ENCODE measurements at places on chromosomes 3 and 15.

DNA sequence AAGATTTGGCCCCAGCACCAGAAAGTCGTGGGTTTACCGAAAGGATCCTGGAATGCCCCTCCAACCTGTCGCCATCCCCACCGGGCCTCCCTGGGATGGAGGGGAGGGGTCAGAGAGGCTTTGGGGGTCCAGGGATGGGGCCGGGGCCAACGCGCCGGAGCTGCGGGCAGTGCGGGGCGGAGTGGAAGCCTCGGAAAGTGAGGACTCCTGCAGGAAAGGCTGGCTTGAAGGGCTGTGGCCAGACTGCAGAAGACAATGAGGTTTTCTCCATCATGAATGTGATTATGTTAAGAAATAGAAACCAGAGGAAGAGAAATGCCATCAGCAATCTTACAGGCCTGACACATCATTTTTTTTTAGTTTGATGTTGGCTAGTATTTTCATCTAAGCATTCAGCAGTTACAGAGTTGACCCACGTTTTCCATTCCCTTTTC, 738 bp downstream of the YEATS2 start:
- H3K27ac ChIP-seq: peak overlapping the region; percentile 91
- peak; percentile 32 for DNase-seq
- H3K27me3 ChIP-seq: no peaks in the 10 kb centered on the region
- no peaks in the 10 kb centered on the region for H3K4me1 ChIP-seq
- H3K36me3 ChIP-seq: no peaks in the 10 kb centered on the region
- peak overlapping the region; percentile 64 for H3K4me3 ChIP-seq

DNA sequence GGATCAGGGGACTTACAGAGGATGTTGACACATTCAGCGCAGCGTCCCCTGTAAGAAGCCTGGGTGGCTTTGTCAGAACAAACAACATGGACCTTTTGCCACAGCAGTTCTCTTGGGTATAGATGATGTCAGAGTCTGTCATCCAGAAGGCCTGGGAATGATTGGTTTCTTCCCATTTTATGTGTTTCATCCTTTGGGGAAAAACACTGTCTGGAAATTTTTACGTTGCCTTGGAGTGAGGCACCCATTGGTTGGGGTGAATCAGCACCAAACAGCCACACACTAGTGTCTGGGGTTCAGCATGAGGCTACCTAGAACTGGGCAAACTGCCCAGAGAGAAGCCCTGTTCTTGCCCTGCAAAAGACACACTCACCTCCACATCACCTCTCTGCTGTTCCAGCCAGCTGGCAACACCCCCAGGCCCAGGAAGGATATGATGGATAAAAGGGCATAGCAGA, 123.0 kb downstream of the FAM43A start:
- H3K4me3 ChIP-seq: no peak overlapping the region
- H3K27me3 ChIP-seq: no peaks in the 10 kb centered on the region
- DNase-seq: peak; percentile 90
- H3K36me3 ChIP-seq: no peaks in the 10 kb centered on the region
- peak overlapping the region; percentile 44 for H3K27ac ChIP-seq

GRCh38 chr3:127443581-127444375, 146.8 kb downstream of the TPRA1 start:
- H3K4me3 ChIP-seq: no peak overlapping the region
- no peaks in the 10 kb centered on the region for H3K4me1 ChIP-seq
- H3K27ac ChIP-seq: no peak overlapping the region
- no peaks in the 10 kb centered on the region for H3K36me3 ChIP-seq

- H3K27ac ChIP-seq: no peak overlapping the region
- no peaks in the 10 kb centered on the region for H3K36me3 ChIP-seq
- H3K4me1 ChIP-seq: no peaks in the 10 kb centered on the region
- DNase-seq: no peak
These were observed 891.9 kb upstream of the CADM2 start for GRCh38 chr3:84066915-84067314.

- no peaks in the 10 kb centered on the region for H3K4me1 ChIP-seq
- no peak overlapping the region for H3K4me3 ChIP-seq
- DNase-seq: no peak
These were observed 266.8 kb upstream of the CRBN start for GRCh38 chr3:3446251-3446650.
